ENCODE measurements at places on chromosomes 13 and 19. TPM values are rescaled to one million over a fixed set of nuclear protein-coding genes. Genes with fewer than 3 reads are reported as not detected.

Gene AMER2
- total RNA-seq = not detected

Gene CEACAM16
- total RNA-seq = not detected

Gene CEBPG
- total RNA-seq = 15.0 TPM

Gene LGALS7B
- total RNA-seq = not detected

Gene CCL25
- total RNA-seq = 0.48 TPM

- no peak for ATAC-seq
These were observed 35.7 kb upstream of the SLC10A2 start for GRCh38 chr13:103101901-103102300.

- no peak for ATAC-seq
These were observed 15.2 kb upstream of the PABPC3 start for GRCh38 chr13:25080773-25081172.

- peak; percentile 64 for ATAC-seq
These were observed 209.1 kb upstream of the STARD13 start for GRCh38 chr13:33494596-33495204.

- no peak for ATAC-seq
These were observed 8.3 kb upstream of the ZNF14 start for GRCh38 chr19:19741184-19741583.

DNA sequence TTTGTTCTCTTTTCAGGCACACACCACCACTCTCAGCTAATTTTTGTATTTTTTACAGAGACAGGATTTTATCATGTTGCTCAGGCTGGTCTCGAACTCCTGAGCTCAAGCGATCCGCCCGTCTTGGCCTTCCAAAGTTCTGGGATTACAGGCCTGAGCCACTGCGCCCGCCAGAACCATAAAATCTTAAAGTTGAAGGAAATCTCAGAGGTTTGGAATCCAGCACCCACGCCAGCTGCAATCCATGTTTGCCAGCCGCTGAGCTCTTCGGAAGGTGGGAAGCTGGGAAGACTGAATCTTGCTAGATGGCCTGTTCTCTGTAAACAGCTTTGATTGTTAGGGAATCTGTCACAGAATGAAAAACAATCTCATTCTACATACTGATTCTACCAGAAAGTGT lies 38.5 kb downstream of the SPATA13 start:
- ATAC-seq = no peak

DNA sequence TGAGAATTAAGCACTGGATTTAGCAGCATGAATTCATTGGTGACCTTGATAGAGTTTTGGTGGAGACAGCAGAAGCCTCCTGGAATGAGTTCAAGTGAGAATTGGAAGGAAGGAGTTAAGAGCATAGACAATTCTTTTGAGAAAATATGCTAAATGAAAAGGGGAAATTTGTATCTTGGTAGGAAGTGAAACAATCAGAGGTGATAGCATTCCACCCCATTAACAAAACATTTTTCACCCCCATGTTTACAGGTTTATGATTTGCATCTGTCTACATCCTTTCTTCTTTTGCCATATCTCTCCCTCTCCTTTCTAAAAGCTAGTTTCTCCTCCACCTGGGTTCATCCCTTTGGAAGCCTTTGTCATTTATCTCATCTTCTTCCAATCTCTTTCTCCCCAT lies 27.5 kb downstream of the LNX2 start:
- ATAC-seq = no peak

DNA sequence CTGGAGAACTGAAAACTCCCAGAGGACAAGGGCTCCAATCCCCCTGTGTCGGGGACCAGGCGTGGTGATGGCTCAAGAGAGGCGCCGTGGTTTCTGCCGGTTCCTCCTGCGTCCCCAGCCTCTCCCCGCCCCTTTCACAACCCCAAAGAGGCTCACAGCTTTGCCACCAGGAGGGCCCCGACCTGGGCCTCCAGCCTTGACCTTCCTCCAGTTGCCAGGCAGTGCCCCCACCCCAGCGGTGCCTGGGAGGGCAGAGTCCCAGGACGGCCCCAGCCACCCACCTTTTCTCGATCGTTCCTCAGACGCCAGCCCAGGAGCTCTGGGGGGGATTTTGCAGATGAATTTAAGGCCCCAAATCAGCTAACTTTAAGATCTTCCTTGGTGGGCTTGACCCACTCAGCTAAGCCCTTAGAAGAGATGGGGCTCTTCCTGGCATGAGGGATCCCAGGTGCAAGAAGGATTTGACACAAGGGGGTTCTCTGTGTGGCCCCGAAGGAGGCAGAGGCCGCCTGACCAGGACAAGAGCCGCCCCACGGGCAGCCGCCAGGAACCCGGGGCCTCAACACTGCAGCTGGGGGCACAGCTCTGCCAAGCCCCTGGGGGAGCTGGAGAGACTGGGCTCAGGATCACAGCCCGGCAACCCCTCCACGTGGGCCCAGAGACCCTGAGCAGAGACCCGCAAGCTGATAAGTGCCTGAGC lies 47.0 kb downstream of the MCF2L start:
- ATAC-seq = no peak

All from activated T-helper 17 cell treated with anti-CD3 and anti-CD28 coated beads, Interleukin-2, amount 50 U/mL, for 72 hours (primary cell).